ENCODE measurements at places on chromosomes 1 and 21.

- DNase-seq, result no peak
Observed at GRCh38 chr1:3657096-3657475, 4.8 kb downstream of the TP73 start.

- DNase-seq, result peak; percentile 38
Observed at GRCh38 chr1:1004780-1005697, 5.1 kb upstream of the HES4 start.

GRCh38 chr1:117821774-117822482 lies 107.5 kb downstream of the GDAP2 start:
- DNase-seq, result peak; percentile 82

- no peak for DNase-seq
Observed at GRCh38 chr1:3821447-3821846, 25.1 kb upstream of the LRRC47 start.

DNA sequence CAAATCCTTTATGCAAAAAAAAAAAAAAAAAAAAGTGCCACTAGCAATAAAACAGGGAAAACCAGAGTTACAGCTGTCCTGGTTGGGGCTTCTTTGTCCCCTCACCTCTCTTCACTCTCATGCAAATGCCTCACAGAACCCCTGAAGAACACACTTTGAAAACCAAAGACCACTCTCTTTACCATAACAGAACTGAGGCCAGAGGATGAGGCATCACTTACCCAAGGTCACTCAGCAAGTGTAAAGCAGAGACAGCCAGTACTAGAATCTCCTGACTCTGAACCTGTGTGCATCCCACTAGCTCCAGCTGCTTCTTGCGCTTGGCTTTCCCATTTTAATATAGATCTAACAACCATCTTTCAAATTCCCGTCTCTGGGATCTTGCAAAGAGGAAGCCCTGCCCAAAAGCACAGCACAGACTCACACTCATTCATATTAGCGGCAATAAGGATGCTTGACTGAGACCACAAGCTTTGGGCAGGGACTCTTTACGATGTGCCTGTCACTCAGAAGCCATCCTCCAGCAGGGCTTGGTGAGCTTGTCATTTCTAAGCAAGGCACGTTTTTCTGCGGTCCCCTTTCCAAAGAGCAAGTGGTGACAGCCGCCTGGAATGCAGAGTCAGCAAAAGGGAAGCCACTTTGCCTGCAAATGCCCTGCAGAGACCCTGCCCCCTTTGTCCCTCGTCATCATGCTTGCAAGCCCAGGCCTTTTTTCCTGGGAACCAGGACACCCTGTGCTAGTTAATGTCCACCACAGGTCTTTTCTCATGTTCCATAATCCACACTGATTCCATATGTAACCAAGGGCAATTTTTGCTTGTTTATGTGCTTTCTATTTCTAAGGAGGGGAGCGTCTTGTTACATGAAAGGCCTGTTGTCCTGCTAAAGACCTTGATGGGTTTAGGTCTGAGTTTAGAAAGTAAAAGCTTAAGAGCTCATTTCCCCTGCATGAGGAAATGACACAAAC lies 76.5 kb upstream of the NFIA start:
- DNase-seq, result no peak

GRCh38 chr1:182841368-182841988 lies 2.3 kb downstream of the DHX9 start:
- peak; percentile 84 for DNase-seq

DNA sequence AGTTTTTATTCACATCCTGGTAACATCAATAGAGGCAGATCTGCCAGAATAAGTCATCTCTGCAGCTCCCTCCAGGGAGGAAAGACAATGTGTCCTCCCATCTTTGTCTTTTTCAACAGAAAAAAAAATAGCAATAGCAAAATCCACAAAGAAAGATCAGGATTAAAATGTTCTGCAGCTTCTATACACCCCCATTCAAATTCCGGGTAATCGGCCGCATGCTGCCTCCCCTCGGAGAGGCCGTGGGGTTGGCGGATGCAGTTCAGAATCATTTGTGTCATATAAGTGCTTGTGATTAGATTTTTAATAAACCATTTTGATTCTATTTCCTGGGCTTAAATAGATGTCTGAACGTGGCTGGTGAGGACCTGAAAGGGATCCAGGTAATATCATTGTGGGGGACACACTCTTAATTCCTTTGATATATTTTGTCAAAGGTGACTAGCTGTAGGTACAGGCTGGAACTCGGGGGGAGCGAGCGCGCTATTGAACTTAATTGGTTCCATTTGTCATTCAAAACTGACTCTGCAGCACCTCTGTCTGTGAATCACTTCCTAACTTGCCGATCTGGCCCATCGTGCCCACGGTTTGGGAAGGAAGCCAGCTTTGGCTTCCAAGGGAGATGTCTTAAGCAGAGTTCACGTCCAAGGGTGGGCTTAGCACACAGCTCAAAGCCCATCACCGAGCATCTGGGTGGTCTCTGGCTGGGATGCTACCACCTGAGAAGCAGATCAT lies 85.6 kb upstream of the ARHGEF16 start:
- no peak for DNase-seq

DNA sequence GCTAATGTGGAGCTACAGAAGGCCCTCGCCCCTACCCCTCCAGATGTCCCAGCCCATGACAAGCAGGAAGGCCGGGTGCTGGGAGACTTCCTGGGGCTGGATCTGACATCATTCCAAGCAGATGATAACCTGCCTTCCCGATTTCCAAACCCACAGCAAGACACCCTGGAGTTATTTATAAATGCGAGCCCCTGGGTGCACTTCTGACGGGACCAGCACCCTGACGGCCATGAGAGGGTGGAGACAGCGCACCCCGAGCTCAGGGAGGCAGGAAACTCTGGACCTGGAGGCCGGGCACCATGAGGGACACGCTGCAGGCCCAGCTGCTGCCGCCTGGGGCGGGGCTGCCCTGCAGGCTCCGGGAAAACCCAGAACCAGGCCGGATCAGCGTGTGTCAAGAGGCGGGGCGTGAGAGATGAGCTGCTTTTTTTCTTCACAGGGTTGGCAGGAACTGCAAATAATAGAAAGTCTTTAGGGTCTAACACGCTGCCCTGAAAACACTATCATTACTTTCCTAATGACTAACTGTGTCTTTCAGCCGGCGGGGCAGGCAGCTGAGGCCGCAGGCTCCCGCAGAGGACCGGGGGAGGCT lies 2.5 kb upstream of the PCBP3 start:
- DNase-seq, result no peak

DNA sequence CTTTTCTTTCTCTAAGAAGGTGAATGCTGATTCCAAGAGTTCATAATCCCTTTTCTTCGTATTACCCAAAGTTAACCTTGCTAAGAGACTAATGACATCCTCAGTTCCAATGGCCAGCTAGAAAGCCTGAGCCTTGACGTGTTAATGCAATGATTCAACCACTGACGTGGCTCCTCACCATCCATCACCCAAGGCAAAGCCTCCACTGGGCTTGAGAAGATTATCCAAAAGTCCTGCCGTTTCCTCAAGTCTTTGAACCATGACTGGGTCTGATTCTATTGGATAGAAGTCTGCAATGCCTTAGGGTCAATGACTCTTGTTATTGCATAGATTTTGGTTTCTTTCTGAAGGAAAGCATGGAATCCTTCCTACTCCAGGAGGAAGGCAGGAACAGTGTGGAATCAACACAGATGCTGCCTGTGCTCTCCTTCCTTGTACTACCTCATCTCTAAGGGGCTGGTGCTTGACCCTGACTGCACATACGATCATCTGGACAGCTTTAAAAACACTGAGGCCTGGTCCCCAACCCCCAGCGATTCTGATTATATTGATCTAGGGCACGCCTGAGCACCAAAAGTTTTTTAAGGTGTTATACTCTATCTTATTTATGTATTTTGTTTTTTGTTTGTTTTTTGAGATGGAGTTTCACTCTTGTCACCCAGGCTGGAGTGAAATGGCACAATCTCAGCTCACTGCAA lies 69.3 kb upstream of the ANGPTL1 start:
- no peak for DNase-seq

GRCh38 chr1:243845888-243846287 lies 4.2 kb downstream of the AKT3 start:
- no peak for DNase-seq

DNA sequence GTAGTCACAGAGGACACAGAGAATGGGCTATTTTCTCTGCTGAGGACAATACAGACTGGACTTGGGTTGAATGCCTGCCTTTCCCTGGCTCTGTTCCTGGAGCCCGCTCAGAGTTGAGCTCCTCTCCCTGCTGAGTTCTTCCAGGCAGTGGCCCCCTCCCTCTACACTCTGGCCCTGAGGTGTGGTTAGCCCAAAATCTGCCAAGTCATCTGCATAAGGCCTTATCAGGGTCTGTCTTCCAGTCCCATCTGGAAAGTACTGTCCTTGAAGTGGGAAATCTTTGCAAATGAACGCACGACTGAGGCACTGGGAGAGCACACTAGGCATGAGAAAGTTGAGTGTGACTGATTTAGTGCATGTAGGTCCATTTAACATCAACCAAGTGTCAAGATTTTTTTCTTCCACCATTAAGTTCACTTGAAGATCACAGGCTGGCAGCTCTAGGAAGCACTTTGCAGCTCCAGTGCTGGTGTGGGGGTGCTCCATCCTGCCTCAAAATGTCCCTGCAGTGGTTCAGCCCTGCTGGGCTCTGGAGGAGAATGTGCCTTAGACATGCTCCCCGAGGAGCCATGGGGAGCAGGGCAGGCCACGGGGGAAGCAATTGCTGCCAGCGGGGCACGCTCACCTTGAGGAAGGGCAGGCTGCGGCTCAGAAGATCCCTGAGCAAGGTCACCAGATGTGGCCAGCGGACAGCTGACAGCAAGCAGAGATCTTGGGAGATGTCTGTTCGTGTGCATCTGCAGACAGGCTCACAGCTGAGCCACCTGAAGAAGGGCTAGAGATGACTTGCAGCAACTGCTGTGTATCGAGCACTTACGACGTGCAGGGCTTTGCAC lies 41.5 kb downstream of the IER5 start:
- DNase-seq, result no peak

- DNase-seq, result no peak
Observed at GRCh38 chr1:177119311-177119710, 45.2 kb downstream of the ASTN1 start.

DNA sequence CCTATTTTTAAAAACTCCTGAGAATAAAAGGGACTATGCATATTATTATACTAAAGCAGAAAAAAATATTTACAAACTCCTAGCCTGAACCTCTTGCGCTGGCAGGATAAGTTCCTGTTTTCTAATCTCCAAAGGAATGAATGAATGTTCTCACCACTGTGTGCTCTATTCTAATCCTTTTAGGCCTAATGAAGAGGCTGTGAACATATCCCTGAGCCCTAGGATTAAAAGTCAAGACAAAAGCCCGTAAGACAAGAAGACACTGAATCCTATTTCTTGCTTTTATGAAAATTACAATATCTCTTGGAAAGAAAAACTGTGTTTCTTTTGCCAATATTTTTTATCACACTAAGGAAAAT lies 317.5 kb downstream of the HHAT start:
- no peak for DNase-seq

DNA sequence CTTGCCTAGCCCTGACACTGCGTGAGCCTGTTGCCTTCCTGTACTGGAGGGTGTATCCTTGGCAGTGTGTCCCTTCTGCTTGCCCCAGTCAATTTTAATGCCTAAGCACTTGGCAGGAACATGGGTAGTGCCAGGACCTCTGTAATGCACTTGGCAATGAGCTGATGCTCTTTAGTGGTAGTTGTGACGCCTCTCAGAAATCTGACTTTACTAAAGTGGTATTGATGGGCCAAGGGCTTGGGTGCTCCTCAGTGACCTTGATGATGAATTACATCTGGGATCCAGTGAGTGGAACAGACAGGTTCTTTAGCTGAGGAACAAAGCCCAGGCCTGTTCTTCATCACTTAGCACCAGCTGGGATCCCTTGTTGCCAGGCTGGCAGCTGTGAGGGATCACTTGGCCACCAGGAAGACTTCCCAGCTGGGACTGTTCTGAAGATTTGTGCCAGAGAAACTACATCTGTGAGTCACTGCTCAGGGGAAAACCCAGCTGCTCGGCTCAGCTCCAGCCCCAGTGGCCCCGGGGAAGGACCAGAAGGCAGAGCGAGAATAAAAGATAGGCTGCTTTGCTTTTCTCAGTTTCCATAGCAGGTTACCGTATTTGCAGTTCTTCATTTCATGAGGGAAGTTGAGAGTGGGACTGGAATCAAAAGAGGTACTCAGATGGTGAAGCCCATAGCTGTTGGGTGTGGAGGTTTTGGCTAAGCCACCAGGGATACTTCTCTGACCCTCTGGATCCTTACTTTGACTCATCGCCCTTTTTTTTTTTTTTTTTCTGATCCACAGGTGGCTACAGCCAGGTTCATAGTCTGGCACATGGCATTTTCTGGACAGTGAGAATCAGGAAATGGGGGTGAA lies 28.5 kb upstream of the KCNA2 start:
- DNase-seq, result peak; percentile 23

DNA sequence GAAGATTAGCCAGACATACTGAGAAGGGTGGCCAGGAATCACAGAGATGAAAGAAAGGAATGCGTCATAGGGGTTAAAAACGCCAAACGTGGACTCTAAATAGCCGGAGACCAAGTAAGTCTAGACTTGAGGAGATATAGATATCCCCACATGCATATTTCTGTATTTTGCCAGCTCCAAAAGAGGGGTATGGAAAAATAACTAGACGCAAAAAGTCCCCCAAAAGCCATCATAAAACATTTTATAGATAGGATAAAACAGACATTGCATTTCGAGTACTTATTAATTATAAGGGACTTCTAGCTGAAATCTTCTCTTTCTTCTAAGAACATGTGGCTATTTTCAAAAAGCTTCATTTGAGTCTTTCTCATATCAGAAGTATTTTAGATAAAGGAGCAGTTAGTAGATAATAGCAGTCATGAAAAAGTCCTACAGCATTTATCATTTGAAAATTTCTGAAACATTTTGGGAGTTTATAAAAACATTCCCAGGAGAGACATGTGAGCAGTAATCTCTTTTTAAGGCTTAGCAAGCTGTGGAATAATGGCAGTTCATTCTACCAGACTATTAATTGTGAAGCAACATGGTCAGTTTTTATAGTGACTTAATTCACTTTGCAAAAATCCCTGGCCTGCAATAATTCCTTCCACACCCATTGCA lies 6.1 kb downstream of the KIF26B start:
- no peak for DNase-seq

DNA sequence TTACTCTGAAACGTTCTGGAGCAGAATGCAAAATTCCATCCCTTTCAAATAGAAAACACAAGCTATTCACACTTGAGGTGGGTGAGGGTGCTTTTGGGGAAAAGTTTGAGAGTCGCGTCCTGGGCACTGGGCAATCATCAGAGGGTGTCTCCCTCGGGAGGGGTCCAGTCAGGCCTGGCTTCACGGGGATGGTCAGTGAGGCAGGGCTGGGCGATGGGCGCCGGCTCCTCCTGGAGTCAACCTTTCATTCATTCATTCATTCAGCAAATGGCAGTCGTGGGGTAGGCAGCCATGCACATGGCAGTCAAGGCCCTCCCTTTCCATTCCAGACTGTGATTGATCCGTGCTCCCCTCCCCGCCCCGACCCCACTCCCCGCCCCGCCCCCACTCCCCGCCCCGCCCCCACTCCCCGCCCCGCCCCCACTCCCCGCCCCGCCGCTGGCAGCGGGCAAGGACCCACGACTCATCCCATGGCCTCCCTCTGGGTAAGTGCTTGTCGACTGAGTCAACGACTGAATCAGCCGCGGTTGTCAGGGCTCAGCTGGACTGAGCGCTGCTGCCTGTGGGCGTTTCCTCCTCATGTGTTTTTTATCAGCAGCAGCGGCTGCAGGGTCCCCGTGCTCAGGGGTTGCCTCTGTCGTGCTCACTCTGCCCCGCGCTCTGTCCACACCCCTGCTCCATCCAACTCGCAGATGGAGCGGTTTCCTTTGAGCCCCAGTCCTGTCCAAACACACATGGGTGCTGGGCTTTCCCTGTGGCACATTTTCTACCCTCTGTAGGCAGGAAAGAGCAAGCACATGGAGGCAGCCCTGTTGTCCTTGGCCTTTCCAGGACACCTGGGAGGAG lies 12.5 kb upstream of the SPSB1 start:
- DNase-seq, result peak; percentile 79
